ENCODE measurements at places on chromosomes 3 and 15.

DNA sequence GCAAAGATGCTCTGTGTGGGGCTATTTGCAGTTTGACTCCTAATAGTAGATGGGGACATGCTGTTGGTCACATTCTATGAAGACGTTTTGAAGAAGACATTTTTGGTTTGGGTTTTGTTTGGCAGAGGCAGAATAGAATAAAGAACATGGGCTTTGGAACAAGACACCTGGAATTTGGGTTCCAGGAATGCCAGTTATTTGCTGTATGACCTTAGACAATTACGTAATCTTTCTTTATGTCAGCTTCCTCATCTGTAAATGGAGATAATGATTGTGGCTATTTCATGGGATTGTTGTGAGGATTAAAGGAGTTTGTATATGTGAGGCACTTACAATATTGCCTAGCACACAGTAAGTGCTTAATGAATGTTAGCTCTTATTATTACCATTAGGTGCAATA, 91.6 kb downstream of the MESD start:
- no peak for DNase-seq

DNA sequence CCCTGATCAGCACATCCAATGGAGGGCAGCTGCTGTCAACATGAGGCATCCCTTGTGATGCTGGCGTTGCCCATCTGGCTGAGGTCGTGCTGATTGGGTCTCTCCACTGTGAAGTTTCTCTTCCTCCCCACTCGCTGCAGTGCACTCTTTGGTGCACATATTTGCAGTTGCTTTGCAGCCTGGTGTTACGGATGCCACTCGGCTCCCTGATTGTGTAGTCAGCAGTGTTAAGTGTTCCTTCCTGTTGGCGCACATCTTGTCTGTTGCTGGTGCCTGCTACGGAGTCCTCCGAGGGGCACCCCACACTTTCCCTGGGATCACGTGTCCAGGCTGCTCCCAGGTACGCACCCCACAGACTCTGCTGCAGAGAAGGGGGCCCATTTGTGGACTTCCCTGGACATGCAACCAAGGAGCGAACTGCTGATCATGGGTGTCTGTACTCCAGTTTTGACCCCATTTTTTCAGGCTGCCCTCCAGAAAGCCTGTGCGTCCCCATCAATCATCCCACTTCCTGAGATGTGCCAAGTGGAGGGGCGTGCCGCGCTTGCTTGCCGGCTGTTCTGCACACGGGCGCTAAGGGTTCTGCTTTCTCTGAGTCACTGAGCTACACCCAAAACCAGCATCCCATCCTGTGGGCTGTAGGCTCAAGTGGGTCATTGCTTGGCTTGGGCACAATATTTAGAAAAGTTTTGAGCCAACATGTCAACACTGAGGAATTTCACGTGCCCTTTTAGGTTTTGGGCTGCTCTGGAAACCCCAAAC, 98.6 kb downstream of the FBLN2 start:
- DNase-seq: no peak

DNA sequence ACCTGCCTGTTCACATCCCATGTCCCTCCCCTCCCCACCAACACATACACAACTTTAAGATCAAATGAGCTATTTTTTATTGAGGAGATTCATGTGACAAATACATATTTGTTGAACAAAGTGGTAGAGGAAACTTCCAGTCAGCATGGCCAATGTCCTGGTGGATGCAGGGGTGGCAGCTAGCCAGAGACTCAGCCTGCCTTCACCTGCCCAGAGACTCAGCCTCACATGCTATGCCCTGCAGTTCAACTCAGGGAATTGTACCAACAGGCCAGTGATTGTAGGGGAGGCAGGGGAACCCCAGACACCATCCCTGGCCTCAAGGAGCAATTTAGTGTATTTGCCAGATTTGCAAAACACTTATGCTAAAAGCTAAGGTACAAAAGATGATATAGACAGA, 136.6 kb downstream of the OPA1 start:
- no peak for DNase-seq

DNA sequence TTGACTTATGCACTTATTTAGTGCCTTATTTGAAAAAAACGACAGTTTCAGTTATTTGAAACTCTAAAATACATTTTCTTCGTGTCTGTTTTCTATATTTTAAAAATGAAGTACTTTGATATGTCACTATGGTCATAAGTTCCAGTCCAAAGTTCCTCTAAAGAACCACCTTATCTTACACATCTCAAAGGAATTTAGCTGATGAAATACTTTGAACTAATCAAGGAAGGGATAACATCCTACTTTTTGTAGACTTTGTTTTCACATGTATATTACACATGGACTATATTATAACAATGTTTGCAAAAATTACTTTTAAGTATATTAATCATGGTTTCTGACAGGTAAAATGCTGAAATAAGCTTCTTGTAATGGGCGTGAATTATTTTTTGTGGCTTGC, 265.8 kb upstream of the ZNF717 start:
- DNase-seq: no peak

DNA sequence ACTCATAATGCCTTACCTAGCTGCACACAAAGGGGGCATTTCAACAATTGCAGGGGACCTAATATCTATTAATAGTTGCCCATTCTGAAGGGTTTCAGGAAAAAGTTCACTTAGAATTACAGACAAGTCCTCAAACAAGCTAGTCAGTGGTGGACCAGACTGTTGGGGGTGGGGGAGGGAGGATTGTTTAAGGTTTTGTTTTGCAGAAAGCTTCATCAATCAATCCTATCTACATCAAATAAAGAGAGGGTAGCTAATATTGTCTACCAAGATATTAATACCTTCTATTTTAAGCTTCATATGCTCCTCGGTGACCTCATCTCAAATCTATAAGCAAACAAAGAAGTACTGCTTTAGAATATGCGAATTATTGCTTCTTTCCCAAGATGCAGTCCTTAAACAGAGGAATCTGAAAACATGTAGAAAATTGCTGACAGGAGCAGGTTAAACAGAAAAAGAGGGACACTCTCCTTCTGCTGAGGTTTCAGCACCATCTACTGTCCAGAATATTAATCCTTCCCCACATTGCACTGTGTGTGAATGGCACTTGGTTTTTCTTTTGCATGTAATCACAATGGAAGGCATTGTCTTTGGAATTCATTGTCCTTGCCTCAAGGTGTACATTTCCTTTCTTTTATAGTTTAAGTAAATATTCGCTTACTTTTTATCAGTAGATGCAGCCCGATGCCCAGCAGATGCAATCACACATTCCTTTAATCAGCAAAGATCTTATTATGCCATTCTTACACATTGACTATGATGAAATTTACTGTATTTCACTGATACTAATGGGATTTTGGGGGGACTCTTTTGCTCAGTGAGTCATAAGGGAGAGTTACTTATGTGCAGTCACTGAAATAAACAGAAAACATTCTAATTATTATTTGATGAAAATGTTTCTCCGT, 94.7 kb downstream of the IL5RA start:
- no peak for DNase-seq

GRCh38 chr3:137764563-137765309, 621 bp downstream of the SOX14 start:
- DNase-seq: no peak

GRCh38 chr15:75177360-75178071, 24.2 kb upstream of the C15orf39 start:
- DNase-seq: no peak

DNA sequence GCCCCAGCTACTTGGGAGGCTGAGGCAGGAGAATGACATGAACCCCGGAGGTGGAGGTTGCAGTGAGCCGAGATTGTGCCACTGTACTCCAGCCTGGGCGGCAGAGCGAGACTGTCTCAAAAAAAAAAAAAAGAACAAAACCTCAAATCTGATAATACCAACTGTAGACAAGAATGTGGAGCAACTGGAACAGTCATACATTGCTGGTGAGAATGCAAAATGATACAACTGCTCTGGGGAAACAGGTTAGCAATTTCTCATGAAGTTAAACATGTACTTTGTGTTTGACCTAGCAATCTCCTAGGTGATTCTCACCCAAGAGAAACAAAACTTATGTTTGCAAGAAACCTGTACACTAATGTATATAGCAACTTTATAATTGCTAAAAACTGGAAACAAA, 4.4 kb upstream of the VHL start:
- DNase-seq: no peak

- DNase-seq: no peak
Measured at GRCh38 chr3:120163816-120164215, 69.6 kb upstream of the GSK3B start.

DNA sequence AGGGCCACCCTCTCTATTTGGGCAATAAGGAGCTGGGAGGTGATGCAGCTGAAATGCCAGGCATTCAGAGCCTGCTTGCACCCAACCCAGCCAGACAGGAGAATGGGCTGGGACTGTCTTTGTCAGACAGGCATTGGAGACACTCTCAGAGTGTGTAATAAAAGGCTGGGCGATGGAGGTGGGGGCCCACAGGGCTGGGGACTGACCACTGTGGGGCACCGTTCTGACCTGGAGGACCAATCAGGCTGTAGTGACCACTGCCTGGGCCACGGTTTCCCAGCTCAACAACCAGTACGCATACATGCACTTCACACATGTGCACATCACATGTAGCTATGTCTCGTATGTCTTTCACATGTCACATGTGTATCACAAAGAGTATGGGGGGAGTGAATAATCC, 5.7 kb upstream of the IGDCC3 start:
- DNase-seq: no peak

- no peak for DNase-seq
Measured at GRCh38 chr15:77528968-77529319, 103.8 kb downstream of the LINGO1 start.

- no peak for DNase-seq
Measured at GRCh38 chr3:168394439-168394838, 298.7 kb upstream of the GOLIM4 start.

GRCh38 chr3:48989796-48990635, at the start of gene P4HTM:
P4HTM (plus strand) TSS chr3:48990241; CDS start chr3:48990257, 16 bp downstream.
- peak; percentile 79 for DNase-seq

DNA sequence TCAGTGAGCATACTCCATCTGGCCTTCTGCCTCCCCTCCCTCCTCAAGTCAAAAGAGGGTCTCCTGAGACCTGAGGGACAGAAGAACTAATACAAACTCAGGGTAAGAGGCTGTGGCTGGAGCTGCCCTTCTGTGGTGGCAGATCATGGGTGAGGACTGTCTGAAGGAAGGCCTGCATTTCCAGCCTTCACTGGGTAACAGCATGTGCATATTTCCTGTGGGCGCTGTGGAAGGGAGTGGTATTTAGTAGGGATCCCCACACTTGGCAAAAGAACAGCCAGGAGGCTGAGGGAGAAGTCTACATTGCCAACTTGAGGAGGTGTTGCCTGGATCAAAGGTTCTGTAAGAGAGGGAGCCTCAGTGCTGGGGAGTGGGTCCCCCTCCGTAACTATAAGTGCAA, 10.1 kb upstream of the ESYT3 start:
- DNase-seq: no peak

- DNase-seq: no peak
Measured at GRCh38 chr3:2441558-2441957, 342.9 kb downstream of the CNTN4 start.

DNA sequence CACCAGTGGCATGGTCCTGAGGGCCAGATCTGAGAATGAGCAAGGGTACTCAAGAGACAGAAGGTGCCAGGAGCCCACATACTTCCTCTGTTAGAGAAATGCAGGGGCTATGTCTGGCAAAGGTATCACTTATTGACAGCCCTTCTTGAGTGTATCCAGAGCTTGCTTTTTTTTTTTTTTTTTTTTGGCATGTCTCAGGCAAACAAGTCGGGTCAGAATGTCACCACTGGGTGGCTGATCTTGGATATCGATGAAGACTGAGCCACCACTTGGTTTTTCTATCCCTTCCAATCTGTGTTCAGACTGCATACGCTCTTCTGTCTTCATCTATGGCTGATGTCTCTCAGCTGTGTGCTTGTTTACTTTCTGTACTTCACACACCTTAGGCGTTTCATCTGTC, 363.4 kb upstream of the C2CD4B start:
- DNase-seq: no peak

GRCh38 chr15:70319466-70319865, 221.7 kb upstream of the TLE3 start:
- no peak for DNase-seq

GRCh38 chr3:34248352-34248751, 449.9 kb downstream of the PDCD6IP start:
- DNase-seq: no peak

GRCh38 chr15:81418891-81419290, 44.9 kb upstream of the TMC3 start:
- no peak for DNase-seq

DNA sequence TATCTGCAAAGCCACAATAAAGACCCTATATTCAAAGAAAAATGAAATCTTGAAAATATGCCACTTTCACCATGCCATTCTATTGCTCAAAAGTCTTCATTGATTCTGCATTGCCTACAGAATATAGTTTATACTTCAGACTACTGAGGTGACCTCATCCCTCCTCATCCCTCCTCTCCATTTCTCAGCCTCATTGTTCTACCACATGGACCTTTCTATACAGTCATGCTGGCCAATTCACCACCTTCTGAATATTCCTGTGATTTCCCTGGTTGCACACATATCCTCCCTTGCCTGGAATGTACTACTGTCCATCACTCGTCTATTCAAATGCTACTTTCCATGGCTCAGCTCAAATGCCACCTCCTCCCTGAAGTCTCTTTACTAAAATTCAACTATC, 3.5 kb upstream of the COL8A1 start:
- DNase-seq: no peak

GRCh38 chr15:68341760-68342725, 64.5 kb downstream of the FEM1B start:
- no peak for DNase-seq

DNA sequence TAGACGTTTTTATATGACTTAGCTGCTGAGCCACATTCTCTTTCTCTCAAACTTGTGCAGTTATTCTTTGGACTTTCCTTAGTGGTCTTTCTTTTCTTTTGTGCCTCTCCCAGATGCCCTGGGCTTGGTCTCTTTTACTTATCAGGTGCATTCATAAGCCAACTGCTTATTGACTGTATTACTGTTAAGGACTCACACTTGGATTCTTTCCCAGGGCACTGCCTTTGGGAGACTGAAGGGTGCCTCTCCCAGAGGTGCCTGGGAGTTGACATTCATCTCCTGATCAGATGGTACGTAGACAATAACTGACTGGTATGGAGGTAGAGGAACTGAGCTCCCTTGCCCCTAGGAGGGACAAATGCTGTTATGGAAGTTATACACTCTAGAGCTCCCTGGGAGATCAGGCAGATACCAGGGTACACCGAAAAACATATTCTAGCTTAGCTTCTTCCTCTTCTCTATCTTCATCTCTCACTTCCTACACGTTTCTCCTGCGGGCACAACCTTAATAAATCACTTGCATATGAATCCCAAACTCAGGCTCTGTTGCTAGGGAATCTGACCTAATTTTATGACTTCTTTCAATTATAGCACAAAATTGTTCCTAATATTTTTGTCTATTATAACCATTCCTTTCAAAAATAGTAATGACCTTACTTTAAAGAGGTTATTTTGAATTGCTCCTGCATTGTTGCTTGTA, 24.7 kb downstream of the PARP15 start:
- DNase-seq: no peak

DNA sequence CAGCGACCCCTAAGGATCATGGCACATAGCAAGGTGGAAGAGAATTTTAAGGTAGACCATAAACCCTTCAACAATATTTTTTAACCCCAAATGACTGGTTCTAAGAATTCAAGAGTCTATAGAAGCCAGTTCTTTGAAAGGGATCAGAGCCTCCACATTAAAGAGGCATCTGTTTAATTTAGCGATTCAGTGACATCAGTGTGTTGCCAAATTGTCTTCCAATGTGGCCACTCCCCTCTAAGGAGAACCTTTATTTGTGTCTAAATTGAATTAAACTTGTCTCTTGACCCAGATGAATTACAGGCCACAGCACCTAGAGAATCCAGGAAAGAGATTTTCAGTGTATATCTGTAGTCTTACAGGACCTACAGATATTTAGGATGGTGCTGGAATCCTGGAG, 6.6 kb upstream of the SH3BP5 start:
- DNase-seq: no peak

GRCh38 chr3:156448300-156448699, 106.6 kb downstream of the SSR3 start:
- DNase-seq: no peak

All from stimulated activated CD4-positive, alpha-beta T cell treated with anti-CD3 and anti-CD28 coated beads, Interleukin-12 subunit alpha, Interleukin-12 subunit beta, amount 100 ng/mL, for 4 hours (primary cell).